ENCODE measurements at places on chromosomes 2 and 18. TPM values are rescaled to one million over a fixed set of nuclear protein-coding genes. Genes with fewer than 3 reads are reported as not detected.

Gene CHRND
- total RNA-seq = not detected

Gene ASPRV1
- 0.09 TPM for total RNA-seq

Gene ACADL
- total RNA-seq = not detected

Gene MATN3
- total RNA-seq = 0.85 TPM

Gene TDRD15
- under 0.01 TPM for total RNA-seq

Gene RAB6C
- not detected for total RNA-seq

Gene SULT1C2
- total RNA-seq = not detected

Gene SERPINB13
- total RNA-seq = not detected

Gene PSMA8
- not detected for total RNA-seq

Gene KIDINS220
- total RNA-seq = 48.5 TPM

Gene HOXD8
- total RNA-seq = 4.1 TPM

Gene IL37
- total RNA-seq = not detected

Gene BOLA3
- total RNA-seq = 26.4 TPM

Gene APCDD1
- under 0.01 TPM for total RNA-seq

Gene FBXO48
- 0.28 TPM for total RNA-seq

Gene LRRC30
- total RNA-seq = not detected

Data from endothelial cell of coronary artery (primary cell).